Activated naive CD4-positive, alpha-beta T cell treated with anti-CD3 and anti-CD28 coated beads, Interleukin-2, amount 10 ng/mL, durations not matched to agents 7 days and 5 days (primary cell): ENCODE measurements at places on chromosomes 6 and 20.

GRCh38 chr6:20876036-20876435 lies 341.8 kb downstream of the CDKAL1 start:
- no peak for DNase-seq

- DNase-seq, result no peak
Measured at GRCh38 chr20:59007665-59008511, 834 bp upstream of the CTSZ start.

DNA sequence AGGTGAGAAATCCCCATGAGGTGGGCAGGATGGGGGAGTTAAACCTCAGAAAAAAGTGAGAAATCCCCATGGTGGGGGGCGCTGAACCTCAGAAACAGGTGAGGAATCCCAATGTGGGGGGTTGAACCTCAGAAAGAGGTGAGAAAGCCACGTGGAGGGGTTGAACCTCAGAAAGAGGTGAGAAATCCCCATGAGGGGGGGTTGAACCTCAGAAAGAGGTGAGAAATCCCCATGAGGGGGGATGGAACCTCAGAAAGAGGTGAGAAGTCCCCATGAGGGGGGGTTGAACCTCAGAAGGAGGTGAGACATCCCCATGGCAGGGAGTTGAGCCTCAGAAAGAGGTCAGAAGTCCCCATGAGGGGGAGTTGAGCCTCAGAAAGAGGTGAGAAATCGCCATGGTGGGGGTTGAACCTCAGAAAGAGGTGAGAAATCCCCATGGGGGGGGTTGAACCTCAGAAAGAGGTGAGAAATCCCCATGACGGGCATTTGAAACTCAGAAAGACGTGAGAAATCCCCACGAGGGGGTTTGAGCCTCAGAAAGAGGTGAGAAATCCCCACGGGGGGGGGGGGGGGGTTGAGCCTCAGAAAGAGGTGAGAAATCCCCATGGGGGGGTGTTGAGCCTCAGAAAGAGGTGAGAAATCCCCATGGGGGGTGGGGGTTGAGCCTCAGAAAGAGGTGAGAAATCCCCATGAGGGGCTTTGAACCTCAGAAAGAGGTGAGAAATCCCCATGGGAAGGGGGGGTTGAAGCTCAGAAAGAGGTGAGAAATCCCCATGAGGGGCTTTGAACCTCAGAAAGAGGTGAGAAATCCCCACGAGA lies 14.3 kb upstream of the GOPC start:
- DNase-seq, result no peak

DNA sequence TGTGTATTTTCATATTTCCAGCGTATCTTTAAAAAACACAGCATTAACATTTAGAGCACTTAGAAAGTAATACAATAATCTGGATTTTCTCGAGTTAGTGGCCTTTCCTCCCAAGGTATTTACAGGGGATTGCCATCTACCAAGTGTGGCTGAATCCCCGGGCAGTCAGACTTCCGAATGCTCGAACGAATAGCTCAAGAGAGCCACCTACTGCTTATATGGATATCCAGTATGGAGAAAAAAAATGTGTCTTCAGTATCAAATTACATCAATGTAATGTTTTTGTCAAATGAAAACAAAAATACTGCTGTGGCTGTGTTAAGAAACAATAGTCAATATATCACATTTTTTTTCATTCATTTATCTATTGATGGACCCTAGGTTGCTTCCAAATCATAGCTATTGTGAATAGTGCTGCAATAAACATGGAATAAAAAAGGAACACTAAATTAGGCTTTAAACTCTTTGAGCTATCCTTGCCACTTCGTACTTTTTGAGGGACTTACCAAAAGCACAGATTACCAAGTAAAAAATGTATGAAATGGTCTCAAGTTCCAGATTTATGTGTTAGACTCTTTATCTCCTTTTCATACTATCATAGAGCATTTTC lies 654.5 kb upstream of the PTCHD4 start:
- DNase-seq, result no peak

GRCh38 chr20:58668901-58669286 lies 17.8 kb downstream of the STX16 start:
- no peak for DNase-seq

DNA sequence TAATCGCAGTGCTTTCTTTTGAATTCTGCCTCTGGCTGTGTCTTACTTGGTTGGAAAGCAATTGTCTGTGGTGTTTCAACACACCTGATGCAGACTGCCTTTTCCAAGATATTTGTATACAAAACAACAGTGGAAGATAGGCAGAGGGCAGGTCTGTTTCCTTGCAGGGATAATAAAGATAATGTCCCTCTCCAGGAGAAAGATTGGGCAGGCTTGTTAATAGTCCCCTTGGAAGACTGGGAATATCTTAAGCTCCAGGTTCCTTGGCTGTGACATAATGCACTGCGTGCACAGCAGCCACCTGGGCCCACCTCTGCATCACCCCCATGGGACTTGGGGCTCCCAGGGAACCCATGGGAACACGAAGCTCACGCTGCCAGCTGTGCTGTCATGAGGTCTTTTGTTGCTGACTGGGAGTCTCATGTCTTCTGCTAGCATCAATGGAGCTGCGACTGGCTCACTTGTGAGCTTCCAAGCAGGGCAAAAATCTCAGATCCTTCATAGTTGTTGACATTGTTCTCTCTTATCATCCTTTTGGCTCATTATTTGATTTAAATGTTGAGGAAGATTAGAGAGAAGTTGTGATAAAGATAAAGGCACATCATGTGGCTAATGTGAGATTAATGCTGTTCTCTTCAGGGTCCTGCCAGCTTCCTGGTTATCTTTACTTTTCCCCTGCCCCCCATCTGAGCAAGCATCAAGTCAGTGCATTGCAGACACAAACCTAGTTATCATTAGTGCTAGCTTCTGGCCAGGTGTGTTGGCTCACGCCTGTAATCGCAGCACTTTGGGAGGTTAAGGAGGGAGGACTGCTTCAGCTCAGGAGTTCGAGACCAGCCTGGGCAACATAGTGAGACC lies 107.1 kb upstream of the ASF1A start:
- no peak for DNase-seq

DNA sequence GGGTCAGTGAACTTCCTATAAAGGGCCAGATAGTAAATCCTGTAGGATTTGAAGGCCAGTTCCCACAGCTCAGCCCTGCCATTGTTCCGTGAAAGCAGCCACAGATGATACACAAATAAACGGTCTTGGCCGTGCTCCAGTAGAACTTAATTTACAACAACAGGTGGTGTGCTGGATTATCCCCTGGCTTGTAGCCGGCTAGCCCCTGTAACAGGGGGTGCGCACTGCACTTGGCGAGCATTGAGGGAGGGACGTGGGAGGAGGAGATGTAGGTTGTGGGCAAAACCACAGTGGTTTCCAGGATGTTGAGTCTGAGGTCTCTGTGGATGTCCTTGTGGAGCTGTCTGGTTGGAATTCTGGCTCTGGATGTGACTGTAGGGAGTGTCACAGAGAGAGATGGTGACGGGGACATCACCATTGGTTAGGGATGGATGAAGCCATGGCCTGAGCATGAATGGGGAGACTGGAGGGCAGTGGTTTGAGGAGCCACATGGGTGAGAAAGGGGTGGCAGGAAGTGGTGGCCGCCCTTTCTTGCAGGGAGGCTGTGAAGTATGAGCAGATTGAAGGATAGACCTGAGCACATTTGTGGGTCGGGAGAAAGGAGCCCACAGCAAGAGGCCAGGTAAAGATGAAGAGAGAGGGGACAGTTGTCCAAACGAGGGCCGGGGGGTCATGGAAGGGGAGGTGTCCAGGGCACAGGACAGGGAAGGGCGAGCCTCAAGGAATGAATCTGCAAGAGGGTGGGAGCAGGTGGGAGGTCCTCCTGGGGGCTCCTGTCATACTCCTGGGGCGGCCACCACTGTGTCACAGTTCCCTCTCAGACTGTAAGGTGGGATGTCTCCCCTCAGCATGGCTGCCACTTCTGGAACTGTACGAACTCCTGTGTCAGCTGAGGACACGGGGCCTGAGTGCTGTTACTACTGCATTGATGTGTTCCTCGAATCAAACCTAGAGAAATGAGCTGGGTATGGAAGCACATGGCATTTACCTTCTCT lies 53.6 kb downstream of the CDH26 start:
- DNase-seq, result peak; percentile 41

DNA sequence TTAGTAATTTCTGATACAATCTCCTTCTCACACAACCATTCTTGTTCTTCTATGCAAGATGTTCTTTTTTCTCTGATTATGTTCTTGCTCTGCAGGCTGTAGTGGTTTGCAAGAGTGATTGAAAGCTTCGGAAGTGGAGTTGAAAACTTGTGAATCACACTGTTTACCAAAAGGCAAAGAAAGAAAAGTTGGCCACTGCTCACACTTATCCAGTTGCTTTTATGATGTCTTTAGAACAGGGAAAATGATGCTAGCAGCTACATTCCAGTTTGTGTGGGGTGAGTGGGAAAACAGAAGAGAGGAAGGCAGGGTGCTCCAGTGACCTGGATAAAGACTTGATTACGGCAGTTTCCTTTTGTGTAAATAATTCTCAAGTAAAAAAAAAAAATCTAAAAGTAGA lies 583.3 kb downstream of the TENT5A start:
- DNase-seq, result no peak

DNA sequence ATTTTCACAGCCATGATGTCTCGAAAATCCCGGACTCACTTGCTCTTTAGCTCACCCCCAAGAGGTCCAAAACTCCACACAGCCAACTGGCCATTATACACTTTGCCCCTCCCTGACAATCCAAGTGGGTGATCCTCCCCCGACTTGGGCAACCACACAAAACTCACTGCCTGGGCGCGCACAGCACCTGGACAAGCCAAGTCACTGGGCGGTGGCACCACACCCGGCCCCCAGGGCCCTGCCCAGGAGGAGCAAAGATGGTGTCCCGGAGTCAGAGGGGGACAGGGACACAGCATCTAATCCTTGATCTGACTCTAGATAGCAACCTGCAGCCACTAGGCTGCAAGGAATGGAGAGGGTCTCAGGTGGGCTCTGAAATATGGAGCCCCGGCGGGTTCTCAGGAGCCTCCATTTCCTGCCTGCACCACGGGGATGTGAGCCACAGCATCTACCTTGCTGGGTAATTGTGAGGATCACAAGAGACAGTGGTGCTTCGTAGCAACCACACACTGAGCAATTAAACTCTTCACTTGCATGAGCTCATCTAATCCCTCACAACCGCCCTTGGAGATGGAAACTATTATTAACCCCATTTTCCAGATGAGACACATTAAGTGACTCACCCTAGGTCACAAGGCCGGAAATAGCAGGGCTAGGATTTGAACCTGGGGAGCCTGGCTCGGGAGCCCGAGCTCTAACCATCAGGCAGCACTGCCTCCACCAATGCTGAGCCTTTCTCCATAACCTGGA lies 66.6 kb downstream of the BMP7 start:
- no peak for DNase-seq

DNA sequence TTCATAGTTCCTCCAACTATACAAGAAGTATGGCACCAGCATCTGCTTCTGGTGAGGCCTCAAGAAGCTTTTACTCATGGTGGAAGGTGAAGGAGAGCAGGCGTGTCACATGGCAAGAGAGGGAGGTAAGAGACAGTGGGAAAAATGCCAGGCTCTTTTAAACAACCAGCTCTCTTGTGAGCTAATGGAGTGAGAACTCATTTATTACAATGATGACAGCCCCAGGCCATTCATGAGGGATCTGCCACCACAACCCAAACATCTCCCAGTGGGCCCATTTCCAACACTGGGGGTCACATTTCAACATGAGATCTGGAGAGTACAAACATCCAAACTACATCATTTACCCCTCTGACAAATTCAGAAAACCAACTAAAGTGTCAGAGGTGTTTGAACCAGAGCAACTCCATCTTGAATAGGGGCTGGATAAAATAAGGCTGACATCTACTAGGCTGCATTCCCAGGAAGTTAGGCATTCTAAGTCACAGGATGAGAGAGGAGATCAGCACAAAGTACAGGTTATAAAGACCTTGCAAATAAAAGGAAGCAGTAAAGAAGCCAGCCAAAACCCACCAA lies 2.2 kb upstream of the UBD start:
- no peak for DNase-seq

GRCh38 chr6:11876934-11877433 lies 98.4 kb upstream of the ADTRP start:
- no peak for DNase-seq

- no peak for DNase-seq
Measured at GRCh38 chr6:42970871-42971612, 7.9 kb downstream of the PEX6 start.

DNA sequence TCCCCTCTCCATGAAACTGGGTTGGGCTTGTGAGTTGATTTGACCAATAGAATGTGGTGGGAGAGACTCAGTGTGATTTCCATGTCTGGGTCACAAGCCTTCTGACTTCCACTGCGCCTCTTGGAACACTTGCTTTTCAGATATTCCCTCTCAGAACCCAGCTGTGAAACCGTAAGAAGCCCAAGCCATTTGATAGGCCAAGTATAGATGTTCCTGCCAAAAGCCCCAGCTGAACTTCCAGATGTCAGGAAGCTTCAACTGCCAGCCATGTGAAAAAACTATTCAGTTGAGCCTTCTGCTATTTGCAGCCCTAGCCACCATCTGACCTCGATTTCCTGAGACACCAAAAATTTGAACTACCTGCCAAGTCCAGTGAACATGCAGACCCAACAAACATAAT lies 387.8 kb upstream of the GJE1 start:
- no peak for DNase-seq

DNA sequence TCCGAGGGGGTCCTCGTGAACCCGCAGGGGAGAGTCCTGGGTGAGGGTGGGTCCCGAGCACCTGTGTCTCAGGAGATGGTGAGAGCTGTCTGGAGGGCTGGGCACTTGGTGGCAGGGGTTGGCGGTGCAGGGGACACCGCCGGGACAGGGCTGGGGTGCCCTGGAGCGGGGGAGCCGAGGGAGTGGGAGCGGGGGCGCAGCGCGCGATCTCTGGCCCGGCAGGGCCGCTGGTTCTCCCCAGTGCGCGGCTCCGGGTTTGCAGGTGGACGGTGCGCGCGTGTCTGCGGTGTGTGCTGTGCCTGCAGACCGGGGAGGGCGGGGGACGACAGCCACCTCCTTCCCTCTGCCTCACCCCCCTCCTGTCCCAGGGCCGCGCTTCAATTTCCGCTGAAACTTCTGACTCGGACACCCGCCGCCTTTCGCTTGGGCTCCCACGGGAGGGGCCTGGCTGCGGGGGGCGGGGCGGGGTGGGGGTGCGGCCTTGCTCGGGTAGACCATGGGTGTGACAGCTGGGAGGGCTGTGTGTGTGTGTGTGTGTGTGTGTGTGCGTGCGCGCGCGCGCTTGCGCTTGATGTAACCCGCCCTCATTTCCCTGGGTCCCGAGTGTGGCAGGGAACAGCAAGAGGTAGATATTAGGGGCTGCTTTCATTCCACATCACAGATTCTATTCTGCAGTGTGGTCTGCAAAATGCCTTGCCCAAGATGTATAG lies 1.2 kb downstream of the TRIB3 start:
- peak; percentile 91 for DNase-seq

DNA sequence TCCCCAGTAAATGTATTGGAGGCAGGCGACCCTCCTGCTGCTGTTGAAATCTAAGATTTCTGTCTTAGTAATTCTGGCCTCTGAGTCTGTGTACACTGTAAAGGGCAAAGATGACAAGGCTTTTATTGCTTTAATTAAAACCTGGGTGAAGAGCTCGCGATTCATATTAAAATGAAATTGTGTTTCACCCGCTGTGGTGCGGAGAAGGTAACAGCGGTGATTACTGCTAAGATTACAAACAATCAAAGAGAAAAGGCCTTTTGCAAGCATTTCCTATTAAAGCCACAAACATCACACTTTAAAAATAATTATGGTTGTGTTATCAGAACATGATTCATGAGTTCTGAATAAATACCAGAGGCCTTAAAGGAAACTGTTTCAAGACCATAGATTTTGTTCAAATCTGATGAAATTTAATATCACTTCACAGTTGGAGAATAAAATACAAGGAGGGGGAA lies 69.3 kb downstream of the TOX2 start:
- no peak for DNase-seq

- DNase-seq, result no peak
Measured at GRCh38 chr20:23244916-23245552, 105.6 kb upstream of the NXT1 start.
